Activated effector memory CD4-positive, alpha-beta T cell treated with anti-CD3 and anti-CD28 coated beads, Interleukin-2, amount 50 U/mL, for 16 hours (primary cell): ENCODE measurements at places on chromosomes 7 and 10.

DNA sequence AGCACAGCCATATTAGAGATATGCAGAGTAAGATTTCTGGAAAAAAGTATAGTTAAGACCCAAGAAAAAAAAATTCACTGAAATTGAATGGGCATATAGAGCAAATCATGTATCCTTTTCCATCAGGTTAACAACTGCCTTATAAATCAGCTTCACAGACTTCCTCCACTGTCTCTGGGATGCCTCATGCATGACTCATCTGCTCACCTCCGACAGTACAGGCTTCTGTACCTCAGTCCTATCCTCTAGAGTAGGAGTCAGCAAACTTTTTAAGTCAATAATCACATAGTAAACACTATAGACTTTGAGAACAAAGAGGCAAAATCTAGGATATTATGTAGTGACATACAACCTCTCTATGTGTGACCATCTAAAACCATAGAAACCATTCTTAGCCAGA lies 211.6 kb upstream of the SP8 start:
- no peak for DNase-seq

- no peak for DNase-seq
Measured at GRCh38 chr7:44609829-44610228, 3.4 kb downstream of the OGDH start.

GRCh38 chr7:70655694-70656093 lies 476.2 kb upstream of the GALNT17 start:
- no peak for DNase-seq

DNA sequence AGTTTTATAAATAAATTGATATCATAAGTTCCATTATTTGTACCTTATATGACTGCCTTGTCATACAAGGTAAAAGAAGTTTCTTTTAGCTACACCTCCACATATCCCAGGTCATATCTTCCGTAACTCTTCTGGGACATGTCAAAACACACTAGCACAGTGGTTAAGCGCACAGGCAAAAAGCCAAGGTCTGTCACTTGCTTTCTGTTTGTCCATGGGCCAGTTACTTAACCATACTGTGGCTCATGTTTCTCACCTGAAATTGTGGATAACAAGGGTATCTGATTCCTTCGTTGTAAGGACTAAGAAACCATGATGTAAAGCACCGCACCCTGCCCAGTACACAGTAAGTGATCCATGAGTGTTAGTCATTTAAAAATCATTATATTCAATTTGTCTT lies 56.2 kb downstream of the SEMA3D start:
- no peak for DNase-seq

DNA sequence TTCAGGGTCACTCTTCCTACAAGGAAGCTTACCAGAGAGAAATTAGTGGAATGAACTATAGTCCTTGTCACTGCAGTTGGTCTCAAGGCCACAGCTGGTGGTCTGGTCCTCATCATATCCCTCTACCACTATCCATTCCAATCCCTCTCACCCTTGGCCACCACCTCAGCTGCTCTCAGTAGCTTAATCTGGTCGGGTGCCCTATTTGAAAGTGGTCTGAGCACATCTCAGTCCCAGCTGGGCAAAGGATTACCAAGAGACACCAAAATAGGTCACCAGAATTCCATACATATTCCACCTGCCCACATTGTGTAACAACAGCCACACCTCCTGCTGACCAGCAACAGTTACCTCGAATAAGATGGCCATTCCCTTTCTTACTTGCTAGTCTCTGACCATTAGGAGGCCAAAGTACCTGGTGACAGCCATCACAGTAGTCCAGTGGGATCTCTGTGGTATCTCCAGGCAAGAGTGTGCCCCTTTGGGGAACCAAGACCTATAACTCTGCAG lies 3.3 kb upstream of the ZC3HAV1 start:
- no peak for DNase-seq

GRCh38 chr7:131057015-131057793 lies 270.5 kb upstream of the MKLN1 start:
- DNase-seq: no peak

DNA sequence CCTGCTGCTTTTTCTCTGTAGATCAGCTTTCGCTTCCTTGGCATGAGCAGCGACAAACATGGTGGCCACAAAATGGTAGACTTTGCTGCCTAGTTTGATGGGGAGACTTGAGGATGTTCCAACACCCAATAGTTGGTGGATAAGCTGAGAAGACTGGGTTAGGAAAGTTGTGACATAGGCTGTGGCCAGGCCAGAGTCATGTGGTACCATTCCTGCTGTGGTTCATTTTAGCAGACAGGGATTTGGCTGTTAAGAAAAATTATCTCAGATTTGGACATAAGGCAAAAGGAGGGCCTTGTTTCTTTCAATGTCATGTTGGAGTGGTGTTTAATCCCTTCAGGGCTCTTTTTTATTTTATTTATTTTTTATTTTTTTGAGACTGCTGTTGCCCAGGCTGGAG lies 26.6 kb upstream of the FAM180A start:
- DNase-seq: no peak

GRCh38 chr10:43595739-43596298 lies 10.4 kb upstream of the ZNF485 start:
- DNase-seq: no peak

GRCh38 chr10:31912898-31913850 lies 15.5 kb downstream of the ARHGAP12 start:
- DNase-seq: no peak

- DNase-seq: no peak
Measured at GRCh38 chr10:102630663-102631062, 13.6 kb upstream of the TRIM8 start.

- no peak for DNase-seq
Measured at GRCh38 chr10:9823268-9823930, 1194.3 kb upstream of the CELF2 start.

GRCh38 chr10:93165367-93165766 lies 91.7 kb downstream of the CYP26A1 start:
- no peak for DNase-seq

GRCh38 chr10:122301055-122301810 lies 30.1 kb downstream of the BTBD16 start:
- DNase-seq: no peak

DNA sequence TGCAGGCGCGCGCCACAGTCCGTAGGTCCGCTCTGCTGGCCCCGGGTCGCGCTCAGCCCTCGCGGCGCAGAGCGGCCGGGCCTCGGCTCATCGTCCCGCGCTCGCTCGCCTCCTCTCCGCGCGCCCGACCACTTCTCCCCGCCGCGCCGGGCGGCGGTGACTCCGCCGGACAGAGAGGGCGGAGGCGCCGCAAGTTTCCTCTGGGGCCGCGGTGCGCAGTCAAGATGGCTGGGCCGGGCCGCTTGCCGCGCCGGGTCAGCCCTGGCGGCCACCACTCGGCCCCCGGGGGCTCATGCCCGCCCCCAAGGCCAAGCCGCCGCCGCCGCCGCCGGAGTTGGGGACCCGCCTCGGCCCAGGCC lies 441 bp downstream of the FZD8 start:
- no peak for DNase-seq

DNA sequence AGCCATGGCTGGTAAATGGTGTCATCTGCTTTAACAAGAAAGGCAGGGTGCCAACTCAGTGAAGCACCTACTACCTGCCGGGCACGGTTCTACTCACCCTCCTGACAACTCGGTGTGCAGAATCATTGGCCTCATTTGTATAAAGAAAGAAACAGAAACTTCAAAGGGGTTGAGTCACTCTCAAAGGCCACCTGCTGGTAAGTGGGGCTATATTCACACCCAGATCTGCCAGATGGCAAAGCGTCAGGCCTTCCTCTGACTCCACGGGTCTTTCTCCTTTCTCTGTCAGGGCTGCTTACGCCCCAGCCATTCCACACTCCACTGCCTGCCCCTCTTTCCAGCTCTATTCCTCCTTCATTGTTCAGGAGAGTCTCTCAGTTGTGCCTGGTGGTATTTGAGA lies 309.2 kb downstream of the GFRA1 start:
- no peak for DNase-seq

DNA sequence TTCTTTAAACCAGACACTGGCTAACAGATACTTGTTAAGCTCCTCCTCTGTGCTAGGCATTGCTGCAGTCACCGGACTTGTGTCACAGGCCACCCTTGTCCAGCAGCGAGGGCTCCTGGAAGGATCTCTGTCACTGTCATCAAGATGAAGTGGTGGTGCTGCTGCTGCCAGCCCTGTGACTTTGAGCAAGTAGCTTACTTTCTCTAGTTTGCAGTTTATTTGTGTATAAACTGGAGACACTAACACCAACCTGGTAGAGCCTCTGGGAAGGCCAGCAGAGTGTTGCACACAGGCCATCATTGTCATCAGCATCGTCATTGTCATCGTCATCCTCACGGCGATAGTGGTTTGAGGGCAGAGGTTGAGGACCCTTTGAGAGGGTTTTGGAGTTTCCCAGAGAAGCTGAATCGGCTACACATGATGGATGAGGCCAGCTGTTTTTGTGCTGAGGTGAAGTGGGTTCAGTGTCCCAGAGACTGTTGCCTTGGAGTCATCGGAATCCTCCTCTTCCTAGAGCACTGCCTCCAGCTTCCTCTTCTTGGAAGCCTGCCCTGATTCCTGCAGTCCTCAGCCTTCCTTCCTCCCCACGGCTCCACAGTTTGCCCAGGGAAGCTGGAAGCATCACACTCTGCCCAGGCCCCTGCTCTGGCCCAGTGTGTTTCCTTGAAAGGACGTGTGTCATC lies 128.4 kb downstream of the GRK5 start:
- DNase-seq: no peak

DNA sequence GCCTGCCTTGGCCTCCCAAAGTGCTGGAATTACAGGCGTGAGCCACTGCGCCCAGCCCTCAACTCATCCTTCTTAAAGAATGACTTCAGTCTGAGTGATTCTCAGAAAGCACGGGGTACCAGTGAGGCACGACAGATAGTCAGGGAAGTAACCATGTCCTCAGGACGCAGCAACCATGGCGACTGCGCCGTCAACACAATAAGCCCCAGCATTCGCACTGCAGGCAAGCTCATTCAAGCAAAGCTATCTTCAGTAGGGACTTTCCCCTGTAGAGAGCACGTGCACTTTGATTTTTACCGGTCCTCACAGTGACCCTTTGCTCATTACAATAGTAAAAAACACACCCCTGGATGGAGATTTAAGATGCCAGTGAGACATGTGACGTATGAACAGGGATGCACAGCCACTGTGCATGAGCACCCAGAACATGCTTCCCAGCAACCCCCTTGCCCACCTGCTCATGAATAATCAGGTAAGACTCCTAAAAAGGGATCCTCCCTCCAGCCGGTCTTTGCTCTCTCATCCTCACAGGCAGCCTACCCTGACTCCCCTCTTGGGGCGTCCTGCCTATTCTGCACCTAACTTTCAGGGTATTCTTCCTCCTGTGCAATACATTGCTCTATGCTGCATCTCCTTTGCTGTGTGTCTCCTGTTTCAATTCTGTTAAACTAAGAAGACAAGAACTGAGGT lies 9.1 kb downstream of the WDR86 start:
- DNase-seq: no peak

DNA sequence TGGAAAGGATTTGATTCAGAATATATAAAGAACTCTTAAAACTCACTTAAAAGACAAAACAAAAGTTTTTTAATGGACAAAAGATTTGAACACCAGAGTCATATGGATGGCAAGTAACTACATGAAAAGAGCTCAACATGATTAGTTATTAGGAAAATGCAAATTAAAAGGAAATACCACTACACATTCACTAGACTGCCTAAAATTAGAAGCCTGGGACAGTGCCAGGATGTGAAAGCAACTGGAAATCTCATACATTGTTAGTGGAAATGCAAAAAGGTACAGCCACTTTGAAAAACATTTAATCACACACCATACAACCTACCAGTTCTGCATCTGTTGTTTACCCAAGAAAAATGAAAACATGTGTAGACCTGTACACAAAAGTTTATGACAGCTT lies 48.8 kb downstream of the RALA start:
- DNase-seq: no peak

GRCh38 chr7:92621561-92622023 lies 31.4 kb upstream of the FAM133B start:
- no peak for DNase-seq

GRCh38 chr10:7317786-7318446 lies 92.9 kb downstream of the SFMBT2 start:
- DNase-seq: no peak

DNA sequence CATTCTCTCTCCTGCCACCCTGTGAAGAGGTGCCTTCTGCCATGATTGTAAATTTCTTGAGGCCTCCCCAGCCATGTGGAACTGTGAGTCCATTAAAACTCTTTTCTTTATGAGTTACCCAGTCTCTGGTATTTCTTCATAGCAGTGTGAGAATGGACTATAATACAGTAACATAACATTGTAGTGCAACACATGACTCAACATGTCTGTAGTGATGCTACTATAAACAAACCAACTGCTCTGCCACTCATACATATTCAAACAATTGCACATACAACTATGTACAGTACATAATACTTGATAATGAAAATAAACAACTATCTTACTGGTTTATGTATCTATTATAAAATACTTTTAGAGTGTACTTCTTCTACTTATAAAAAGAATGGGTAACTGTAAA lies 7.1 kb downstream of the ATOH7 start:
- no peak for DNase-seq

- peak; percentile 85 for DNase-seq
Measured at GRCh38 chr10:26860102-26860442, 686 bp downstream of the ABI1 start.

- no peak for DNase-seq
Measured at GRCh38 chr7:127803626-127804025, 151.6 kb downstream of the SND1 start.

- no peak for DNase-seq
Measured at GRCh38 chr7:37285706-37286453, 162.8 kb downstream of the ELMO1 start.

DNA sequence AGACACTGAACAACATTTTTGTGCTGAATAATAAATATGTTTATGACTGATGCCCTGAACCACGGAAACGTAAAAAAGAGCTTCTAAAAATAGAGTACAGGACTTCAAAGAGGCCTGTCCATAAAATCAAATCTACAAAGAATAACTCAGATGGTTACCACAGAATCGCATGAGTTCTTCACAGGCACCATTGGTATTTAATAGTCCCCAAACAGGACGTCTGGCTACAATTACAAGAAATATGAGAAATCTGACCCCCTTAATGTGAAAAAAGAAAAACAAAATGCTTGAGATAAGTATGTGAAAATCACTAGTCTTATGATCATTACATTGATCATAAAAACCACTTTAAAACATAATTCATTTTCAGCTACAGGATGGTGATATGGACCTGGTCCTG lies 20.8 kb downstream of the CYTH3 start:
- DNase-seq: no peak

DNA sequence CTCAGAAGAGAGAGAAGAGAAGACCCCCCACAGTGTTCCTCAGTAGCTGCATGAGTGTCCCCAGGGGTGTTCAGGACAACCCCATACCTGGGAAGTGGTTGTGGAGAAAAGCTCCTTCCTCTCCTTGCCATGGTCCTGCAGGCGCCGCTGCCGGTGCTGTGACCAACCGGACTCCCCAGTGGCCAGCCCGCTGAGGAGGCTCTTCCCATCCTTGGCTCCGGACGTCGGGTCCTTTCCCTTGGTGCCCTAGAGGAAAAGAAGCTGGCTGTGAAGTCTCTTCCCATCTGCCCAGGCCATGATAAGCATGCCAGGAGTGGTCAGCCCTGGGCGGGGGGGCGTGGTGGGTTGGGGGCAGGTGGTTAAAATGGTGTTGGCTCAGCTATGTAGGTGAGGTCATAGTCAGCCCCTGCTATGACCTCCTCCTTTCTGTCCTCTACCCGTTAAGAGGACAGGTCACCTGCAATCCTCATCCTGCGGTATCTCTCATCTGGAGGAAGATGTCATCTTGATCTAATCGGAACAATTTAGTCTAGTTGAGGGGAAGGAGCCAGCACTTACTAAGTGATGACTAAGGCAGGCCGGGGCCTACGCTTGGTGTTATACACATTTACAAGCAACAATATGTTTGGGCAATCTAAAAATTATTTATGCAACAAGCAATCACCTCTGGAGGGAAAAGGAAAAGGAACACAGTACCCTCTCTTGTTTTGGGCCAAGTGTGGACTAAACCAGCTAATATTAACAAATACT lies 13.2 kb downstream of the WDR91 start:
- DNase-seq: no peak
